NCI-H1930 (cell line): ENCODE measurements at places on chromosomes 13 and 19.
A peak's percentile ranks its signal among the peaks of the same experiment; 100 is the strongest.

DNA sequence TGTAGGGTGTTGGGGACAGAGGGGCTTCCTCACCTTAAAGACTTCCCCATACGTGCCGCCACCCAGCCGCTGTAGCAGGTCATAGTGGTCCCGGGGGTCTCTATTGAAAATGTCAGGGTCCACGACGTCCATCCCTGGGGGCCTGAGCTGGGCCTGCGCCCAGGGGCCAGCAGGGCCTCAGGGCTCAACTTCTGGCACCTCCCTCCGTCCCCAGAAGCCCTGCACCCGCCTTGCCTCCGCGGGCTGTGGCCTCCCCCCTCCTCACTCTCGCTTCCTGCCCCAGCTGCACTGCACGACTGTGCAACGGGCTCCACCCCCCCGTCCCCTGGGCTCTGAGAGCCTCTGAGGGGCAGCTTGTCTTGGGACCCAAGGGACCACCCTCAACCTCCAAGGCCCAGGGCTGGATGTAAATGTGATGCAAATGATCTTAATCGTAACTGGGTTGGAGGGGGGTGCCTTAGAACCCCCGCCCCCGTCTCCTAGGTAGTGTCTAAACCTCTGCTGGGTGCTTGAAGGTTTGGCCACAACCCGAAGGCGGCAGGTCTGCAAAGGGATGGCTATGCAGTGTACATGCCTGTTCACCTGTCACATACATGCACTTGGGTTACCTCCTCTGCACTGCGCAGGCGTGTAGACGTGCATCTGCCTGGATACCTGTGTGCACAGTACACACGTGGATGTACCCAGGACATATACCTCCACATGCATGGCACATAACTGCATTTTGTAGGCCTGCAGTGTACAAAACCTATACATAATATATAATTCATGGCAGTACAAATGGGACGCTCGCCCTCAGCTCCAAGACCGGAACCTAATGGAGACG, at the start of gene MAP4K1:
Gene MAP4K1, minus strand, starts transcription at position 190 of the 826 bp plus-strand sequence. Its CDS starts 58 bp downstream, at position 132.
- peak; percentile 37 for DNase-seq

DNA sequence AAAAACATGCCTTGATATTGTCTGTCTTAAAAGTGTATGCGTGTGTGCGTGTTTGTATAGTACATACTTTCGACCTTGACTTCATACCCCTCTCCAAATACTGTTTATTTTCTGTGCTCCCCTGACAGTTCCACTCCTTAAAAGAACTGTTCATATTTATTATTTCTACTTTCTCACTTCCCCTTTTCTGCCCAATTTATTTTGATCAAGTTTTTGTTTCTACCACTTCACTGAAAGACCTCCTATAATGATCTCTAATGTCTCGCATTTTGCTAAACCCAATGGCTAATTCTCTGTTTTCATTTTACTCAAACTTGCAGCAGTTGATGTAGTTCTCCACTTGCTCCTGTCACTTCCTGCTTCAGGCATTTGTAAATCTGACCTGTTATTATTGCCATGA, 426.1 kb upstream of the KLF12 start:
- DNase-seq: no peak

GRCh38 chr13:22286338-22286737, 615.5 kb downstream of the FGF9 start:
- DNase-seq: no peak

- no peak for DNase-seq
Observed at GRCh38 chr19:49488046-49488862, 846 bp downstream of the RPL13A start.

GRCh38 chr19:33641261-33641660, 19.5 kb downstream of the CHST8 start:
- DNase-seq: no peak

GRCh38 chr13:62847520-62847919, 1431.9 kb upstream of the PCDH20 start:
- peak; percentile 4 for DNase-seq

DNA sequence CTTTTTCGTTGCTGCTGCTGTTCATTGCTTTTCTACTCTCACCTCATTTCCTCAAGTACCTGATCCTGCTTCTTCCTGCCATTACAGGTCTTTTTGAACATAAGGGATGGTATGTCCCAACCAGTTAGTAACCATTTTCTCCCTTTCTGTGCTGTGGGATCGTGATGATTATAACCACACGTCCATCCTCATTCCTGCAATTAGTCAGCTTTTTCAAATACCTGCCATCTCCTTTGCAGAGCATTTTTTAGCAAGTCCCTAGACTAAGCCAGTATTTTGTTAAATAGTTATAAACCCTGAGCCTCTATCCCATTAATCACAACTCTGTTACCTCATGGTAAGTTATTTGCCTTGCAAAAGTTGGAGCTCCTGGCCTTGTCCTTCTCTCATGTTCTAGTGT, 109.2 kb downstream of the FNDC3A start:
- DNase-seq: no peak

DNA sequence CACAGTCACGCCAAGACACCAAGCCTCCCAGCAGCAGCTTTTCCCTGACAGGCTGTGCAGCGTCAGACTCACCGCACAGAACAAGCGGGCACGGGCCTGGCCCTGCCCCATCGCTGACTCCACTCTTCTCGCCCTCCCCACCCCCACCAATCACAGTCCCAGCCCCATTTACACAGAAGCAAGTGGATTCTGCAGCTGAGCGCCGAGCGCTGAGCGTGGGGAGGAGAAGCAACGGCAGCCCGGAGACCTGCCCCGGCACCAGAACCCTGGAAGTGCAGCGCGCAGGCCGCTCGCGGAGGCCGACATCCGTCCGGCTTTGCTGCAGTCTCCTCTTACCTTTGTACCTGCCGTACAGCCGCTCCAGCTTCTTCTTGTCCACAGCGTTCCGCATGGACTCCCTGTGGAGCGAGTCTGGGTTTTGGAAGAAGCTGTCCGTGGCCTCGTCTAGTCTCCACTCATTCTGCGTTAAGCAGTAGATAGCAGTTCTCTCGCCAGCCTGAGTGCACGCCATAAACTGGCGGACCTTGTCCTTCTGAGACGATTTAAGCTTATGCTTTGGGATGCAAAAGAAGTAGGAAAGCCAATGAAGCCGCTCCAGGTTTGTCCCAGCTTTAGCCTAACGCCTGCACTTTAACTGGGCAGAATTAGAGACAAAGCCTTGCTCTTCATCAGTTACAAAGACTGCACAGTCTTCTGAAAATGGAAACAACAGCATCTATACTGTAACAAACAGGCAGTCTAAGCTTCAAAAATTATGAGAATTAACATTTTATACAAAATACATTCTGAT, 6.8 kb downstream of the DCUN1D2 start:
- DNase-seq: no peak

- DNase-seq: no peak
Observed at GRCh38 chr19:39463403-39463802, 17.2 kb upstream of the TIMM50 start.

DNA sequence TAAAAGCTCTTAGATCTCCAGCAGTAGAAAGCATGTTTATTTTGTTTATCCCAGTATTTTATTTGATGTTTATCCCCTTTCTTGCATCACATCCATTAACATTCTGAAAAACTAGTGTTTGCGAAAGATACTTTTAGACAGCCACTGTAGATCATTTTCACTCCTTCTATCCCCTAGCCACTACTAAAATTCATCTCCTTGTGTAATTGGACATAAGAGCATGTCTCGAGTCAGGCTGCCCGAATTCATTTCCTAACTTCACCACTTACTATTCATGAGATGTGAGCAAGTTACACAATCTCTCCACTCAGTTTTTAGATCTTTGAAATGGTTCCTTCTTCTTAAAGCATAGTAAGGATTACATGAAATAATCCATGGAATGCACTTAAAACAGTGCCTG, 514.0 kb downstream of the KLF5 start:
- DNase-seq: no peak
